Aorta (tissue), 5 donors: ENCODE measurements at places on chromosomes 13 and 19. TPM values are rescaled to one million over a fixed set of nuclear protein-coding genes. Genes with fewer than 3 reads are reported as not detected.
A peak's percentile ranks its signal among the peaks of the same experiment; 100 is the strongest.

GRCh38 chr13:104816726-104817125 is 1718.7 kb downstream of the EFNB2 start:
- no peaks in the 10 kb centered on the region for H3K4me1 ChIP-seq
- no peak for DNase-seq
- H3K27me3 ChIP-seq, result no peaks in the 10 kb centered on the region
- no peak overlapping the region for H3K27ac ChIP-seq
- H3K36me3 ChIP-seq, result no peaks in the 10 kb centered on the region

DNA sequence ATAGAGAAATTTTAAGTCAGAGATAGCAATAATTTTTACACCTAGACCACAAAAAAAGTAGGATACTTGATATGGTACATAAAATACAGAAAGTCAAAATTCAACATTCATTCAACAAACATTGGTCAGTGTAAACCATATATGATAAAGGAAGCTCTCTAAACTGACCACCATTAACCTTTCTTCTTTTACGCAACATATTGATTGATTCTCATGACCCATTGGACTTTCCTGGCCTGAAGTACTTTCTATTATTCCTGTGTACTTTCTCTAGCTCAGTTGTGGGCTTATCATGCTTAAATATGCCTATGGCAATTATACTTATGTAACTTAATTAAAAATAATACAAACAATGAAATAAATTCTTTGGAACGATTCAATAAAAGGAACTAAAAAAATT is 10.7 kb downstream of the PIBF1 start:
- no peaks in the 10 kb centered on the region for H3K27me3 ChIP-seq
- H3K27ac ChIP-seq, result no peak overlapping the region
- peaks cover 2% of the 10 kb centered on the region for H3K36me3 ChIP-seq
- no peak overlapping the region for H3K4me3 ChIP-seq
- DNase-seq, result no peak

GRCh38 chr13:28449826-28450773 is 44.8 kb downstream of the FLT1 start:
- H3K27ac ChIP-seq, result no peak overlapping the region
- no peaks in the 10 kb centered on the region for H3K36me3 ChIP-seq
- no peaks in the 10 kb centered on the region for H3K4me1 ChIP-seq
- DNase-seq, result no peak
- H3K27me3 ChIP-seq, result no peaks in the 10 kb centered on the region

GRCh38 chr19:19500975-19501644 is 14.2 kb downstream of the TSSK6 start:
- H3K27ac ChIP-seq, result no peak overlapping the region
- H3K36me3 ChIP-seq, result no peaks in the 10 kb centered on the region
- H3K4me3 ChIP-seq, result no peak overlapping the region
- no peak for DNase-seq
- H3K27me3 ChIP-seq, result no peaks in the 10 kb centered on the region

- no peak overlapping the region for H3K27ac ChIP-seq
- H3K27me3 ChIP-seq, result no peaks in the 10 kb centered on the region
- DNase-seq, result no peak
These were observed 161.5 kb downstream of the MZT1 start for GRCh38 chr13:72565893-72566292.

- no peak for DNase-seq
- no peaks in the 10 kb centered on the region for H3K36me3 ChIP-seq
These were observed 1690.0 kb downstream of the PCDH9 start for GRCh38 chr13:65540175-65540574.

DNA sequence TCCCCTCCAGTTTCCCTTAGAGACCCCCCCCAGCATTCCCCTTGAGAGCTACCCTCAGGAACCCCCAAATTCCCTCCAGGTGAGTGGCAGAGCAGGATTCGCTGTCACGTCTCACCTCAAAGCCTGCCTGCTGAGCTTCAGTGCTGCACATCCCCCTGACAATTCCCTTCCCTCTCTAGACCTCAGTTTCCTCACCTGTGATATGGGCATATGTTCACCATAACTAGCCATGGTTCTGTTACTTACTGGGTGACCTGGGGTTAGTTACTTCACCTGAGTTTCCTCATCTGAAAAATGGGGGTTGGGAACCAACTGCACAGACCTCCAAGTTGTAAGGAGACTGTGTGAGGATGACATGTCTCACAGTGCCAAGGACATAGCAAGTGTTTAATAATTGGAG is 75.5 kb downstream of the RYR1 start:
- DNase-seq, result no peak
- no peaks in the 10 kb centered on the region for H3K4me1 ChIP-seq
- H3K27me3 ChIP-seq, result no peaks in the 10 kb centered on the region
- H3K27ac ChIP-seq, result no peak overlapping the region
- H3K36me3 ChIP-seq, result no peaks in the 10 kb centered on the region

DNA sequence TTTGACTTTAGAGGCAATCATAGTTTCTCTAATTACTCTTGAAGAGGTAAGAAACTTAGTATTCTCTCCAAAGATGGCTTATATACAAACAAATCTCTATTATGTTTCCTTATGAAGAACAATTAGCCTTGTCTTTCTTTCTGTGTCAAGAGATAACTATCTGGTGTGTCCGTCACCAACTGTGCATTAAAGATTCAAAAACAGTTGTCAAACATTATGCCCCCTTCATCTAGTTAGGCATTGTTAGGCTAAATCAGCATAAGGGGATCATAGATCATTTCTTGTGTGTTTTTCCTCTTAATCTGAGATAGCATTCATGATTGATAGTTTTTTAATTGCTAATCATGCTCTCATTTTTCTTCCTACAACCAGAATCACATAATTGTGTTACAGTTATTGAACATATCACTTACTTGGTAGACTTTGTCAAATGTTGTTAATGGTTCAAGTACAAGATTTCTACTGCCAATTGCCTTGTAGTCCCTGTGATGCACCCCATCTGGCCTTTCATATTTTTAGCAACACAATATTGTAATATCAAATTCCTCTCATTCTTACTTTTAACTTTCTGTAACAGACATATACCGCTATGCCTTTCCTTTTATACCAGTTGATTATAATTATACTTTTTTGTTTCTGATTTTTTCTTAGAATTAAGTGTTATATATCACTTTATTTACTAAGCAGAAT is 612.7 kb downstream of the SLITRK6 start:
- no peaks in the 10 kb centered on the region for H3K4me1 ChIP-seq
- no peaks in the 10 kb centered on the region for H3K36me3 ChIP-seq
- no peak for DNase-seq
- H3K27ac ChIP-seq, result no peak overlapping the region
- H3K27me3 ChIP-seq, result no peaks in the 10 kb centered on the region

- no peak overlapping the region for H3K27ac ChIP-seq
- H3K27me3 ChIP-seq, result no peaks in the 10 kb centered on the region
These were observed 389.3 kb downstream of the LMO7 start for GRCh38 chr13:76025392-76025791.

DNA sequence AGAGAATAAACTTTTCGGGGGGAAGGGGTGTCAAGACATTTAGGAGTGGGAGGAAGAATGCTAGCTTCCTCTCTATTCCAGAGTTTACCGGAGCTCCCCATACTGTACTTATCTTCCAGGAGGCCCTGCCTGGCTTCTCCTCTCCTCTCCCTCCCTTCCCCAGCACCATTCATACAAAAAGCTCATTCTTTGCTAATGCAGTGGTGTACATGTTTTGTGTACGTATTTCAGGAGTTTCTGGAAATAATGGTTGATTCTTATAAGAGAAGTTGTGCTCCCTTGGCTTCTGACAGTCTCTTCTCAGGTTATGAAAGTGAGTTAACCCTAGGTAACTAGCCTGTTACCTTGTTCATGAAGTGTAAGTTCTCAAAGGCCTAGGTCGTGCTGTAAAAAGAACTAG is 7.1 kb downstream of the SAMD4B start:
- H3K36me3 ChIP-seq, result no peaks in the 10 kb centered on the region
- H3K27me3 ChIP-seq, result no peaks in the 10 kb centered on the region
- no peaks in the 10 kb centered on the region for H3K4me1 ChIP-seq
- H3K4me3 ChIP-seq, result no peak overlapping the region

GRCh38 chr13:103471896-103472295 is 405.7 kb upstream of the SLC10A2 start:
- H3K4me1 ChIP-seq, result no peaks in the 10 kb centered on the region
- H3K36me3 ChIP-seq, result no peaks in the 10 kb centered on the region
- DNase-seq, result no peak
- H3K4me3 ChIP-seq, result no peak overlapping the region
- no peak overlapping the region for H3K27ac ChIP-seq

- H3K4me3 ChIP-seq, result no peak overlapping the region
- no peak overlapping the region for H3K27ac ChIP-seq
- DNase-seq, result no peak
- H3K4me1 ChIP-seq, result peaks cover 3% of the 10 kb centered on the region
These were observed 6.9 kb downstream of the PIBF1 start for GRCh38 chr13:72788831-72789230.

- H3K27me3 ChIP-seq, result no peaks in the 10 kb centered on the region
- no peaks in the 10 kb centered on the region for H3K4me1 ChIP-seq
- peak; percentile 92 for DNase-seq
- peak overlapping the region; percentile 69 for H3K27ac ChIP-seq
These were observed 807 bp downstream of the MISP3 start for GRCh38 chr19:14073261-14073924.

- no peaks in the 10 kb centered on the region for H3K27me3 ChIP-seq
- H3K27ac ChIP-seq, result no peak overlapping the region
- no peaks in the 10 kb centered on the region for H3K36me3 ChIP-seq
- no peak for DNase-seq
These were observed 15.2 kb upstream of the THSD1 start for GRCh38 chr13:52421216-52421615.

DNA sequence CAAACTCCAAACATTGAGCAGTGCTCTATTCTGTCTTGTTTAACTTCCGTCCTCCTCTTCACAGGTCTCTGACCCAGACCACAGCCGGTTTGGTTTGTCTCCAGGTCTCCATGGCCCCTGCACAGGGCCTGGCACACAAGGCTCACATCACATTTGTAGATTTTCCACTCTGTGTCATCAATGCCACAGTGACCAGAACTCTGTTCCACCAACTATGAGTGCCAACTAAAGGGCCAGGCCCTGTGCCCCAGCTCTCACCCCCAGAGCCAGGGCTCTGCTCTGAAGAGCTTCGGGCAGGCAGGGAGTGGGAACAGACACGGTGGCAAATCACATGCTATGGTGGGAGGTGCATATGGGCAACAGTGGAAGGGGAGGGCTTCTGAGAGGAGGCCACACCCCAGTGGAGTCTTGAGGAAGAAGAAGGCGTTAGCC is 16.0 kb downstream of the SMG9 start:
- no peaks in the 10 kb centered on the region for H3K4me1 ChIP-seq
- no peak overlapping the region for H3K4me3 ChIP-seq
- H3K27ac ChIP-seq, result no peak overlapping the region
- H3K36me3 ChIP-seq, result peaks cover 5% of the 10 kb centered on the region
- H3K27me3 ChIP-seq, result no peaks in the 10 kb centered on the region
- no peak for DNase-seq

- H3K27me3 ChIP-seq, result no peaks in the 10 kb centered on the region
- no peaks in the 10 kb centered on the region for H3K4me1 ChIP-seq
- H3K27ac ChIP-seq, result no peak overlapping the region
These were observed 228.6 kb downstream of the LMO7 start for GRCh38 chr13:75864718-75865117.

GRCh38 chr19:41862445-41862986 is 2.5 kb downstream of the RPS19 start:
- H3K27ac ChIP-seq, result no peak overlapping the region
- DNase-seq, result no peak
- H3K4me3 ChIP-seq, result no peak overlapping the region
- H3K4me1 ChIP-seq, result no peaks in the 10 kb centered on the region
- no peaks in the 10 kb centered on the region for H3K27me3 ChIP-seq
- H3K36me3 ChIP-seq, result peaks cover 8% of the 10 kb centered on the region

DNA sequence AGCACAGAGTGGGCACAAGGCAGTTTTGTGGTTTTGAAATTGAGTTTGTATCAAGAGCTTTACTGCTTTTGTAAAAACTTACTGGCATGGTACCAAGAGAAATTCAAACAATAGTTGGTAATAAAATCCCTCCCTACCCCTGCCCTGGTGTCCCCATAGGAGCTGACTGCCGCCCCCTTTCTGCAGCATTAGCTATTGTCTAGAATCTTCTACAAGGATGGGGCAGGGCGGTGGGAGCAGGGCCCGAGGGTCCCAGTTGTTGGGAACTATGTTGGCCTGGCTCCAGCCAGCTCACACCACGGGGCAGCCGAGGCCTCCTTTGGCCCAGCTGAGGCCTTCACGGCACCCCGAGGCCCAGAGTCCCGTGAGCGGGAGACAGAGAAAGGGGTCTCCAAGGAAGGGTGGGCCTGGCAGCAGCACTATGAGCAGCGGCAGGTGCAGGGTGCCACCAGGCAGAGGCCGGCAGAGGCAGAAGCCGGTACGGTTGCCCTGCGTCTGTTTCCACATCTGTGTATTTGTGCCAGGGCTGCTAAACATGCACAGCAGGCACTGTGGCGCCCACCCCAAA is 57.9 kb downstream of the KDM4B start:
- H3K4me3 ChIP-seq, result no peak overlapping the region
- H3K27me3 ChIP-seq, result no peaks in the 10 kb centered on the region
- no peaks in the 10 kb centered on the region for H3K36me3 ChIP-seq
- H3K27ac ChIP-seq, result no peak overlapping the region

DNA sequence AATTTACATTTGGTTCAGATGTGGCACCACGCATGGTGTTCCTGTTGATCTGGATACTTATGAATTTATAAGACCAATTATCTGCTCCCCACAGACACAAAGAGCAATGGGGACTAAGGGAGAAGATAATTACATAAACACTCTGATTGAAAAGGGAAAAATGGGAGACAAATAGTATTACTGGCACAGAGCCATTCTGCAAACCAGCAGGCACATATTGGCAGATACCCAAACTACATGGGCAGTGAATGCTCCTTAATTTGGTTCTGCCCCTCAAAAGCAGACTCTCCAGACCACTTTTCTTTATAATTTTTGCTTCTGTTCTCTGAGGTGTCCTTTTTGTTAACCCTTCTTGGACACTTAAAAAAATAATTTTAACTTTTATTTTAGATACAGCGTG is 1674.2 kb downstream of the PCDH9 start:
- no peak overlapping the region for H3K4me3 ChIP-seq
- no peaks in the 10 kb centered on the region for H3K4me1 ChIP-seq
- no peaks in the 10 kb centered on the region for H3K27me3 ChIP-seq
- H3K36me3 ChIP-seq, result no peaks in the 10 kb centered on the region
- H3K27ac ChIP-seq, result no peak overlapping the region

GRCh38 chr13:55999709-56000108 is 1141.0 kb upstream of the PRR20A start:
- no peak overlapping the region for H3K4me3 ChIP-seq
- no peak overlapping the region for H3K27ac ChIP-seq

GRCh38 chr13:71399631-71400215 is 467.3 kb downstream of the DACH1 start:
- H3K27ac ChIP-seq, result no peak overlapping the region
- no peak for DNase-seq
- H3K4me1 ChIP-seq, result no peaks in the 10 kb centered on the region
- H3K27me3 ChIP-seq, result no peaks in the 10 kb centered on the region

The PDX1 gene
- not detected for polyA plus RNA-seq

The CLEC17A gene
- polyA plus RNA-seq, result not detected

The IGSF23 gene
- 0.18 TPM for polyA plus RNA-seq

The LGI4 gene
- 5.1 TPM for polyA plus RNA-seq

The CD22 gene
- polyA plus RNA-seq, result not detected

The GSX1 gene
- polyA plus RNA-seq, result not detected

The FZR1 gene
- polyA plus RNA-seq, result 8.0 TPM

The MEX3D gene
- polyA plus RNA-seq, result 6.3 TPM

The CYP2B6 gene
- polyA plus RNA-seq, result 1.6 TPM

The DNAJC3 gene
- 11.8 TPM for polyA plus RNA-seq

The RPL21 gene
- 3,537 TPM for polyA plus RNA-seq

The ZNF91 gene
- polyA plus RNA-seq, result 7.1 TPM

The SIGLEC11 gene
- polyA plus RNA-seq, result 0.82 TPM

The LIPE gene
- 3.6 TPM for polyA plus RNA-seq

The PRR36 gene
- polyA plus RNA-seq, result not detected

The DACT3 gene
- 47.0 TPM for polyA plus RNA-seq

The ZNF880 gene
- 14.3 TPM for polyA plus RNA-seq
